Stimulated activated CD8-positive, alpha-beta memory T cell treated with anti-CD3 and anti-CD28 coated beads, Interleukin-2, amount 100 ng/mL, for 1 hour (primary cell): ENCODE measurements at places on chromosomes 7 and 10.

DNA sequence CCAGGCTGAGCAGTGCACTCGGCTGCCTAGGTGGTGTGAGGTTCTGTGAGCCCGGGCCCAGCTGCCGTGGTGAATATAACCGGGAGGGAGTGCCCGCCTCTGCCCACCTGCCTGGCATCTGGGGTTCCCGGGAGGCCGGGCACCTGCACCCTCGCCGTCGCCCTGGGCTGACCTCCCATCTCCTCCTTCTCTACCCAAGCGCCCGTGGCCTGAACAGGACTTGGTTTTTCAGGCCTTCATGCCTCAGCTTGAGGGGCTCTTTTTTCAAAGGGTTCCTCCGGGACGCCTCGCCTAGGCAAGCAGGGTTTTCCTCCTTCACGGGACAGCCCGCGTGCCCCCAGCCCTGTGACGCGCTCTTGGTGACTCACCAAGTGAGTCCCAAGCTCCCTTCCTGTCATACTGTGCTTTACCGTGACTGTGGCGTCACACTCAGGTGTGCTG, 9.9 kb downstream of the INPP5A start:
- no peak for DNase-seq

- DNase-seq: no peak
Measured at GRCh38 chr7:22117222-22117621, 171.5 kb upstream of the CDCA7L start.

DNA sequence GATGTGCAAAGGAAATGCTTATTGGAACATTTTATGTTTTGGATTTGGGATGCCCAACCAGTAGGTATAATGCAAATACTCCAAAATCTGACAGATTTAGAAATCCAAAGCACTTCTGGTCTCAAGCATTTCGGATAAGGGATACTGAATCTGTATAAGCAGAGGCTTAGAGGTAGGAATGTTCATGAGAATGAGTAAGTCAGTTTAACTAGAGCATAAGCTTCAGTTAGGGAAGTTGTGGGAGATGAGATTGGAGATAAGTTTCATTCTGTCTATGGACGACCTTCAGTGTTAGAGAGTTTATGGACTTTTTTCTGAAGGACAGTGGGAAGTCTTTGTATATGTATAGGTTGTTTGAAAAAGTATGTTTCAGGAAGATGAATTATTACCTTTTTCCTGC, 10.4 kb downstream of the TAX1BP1 start:
- DNase-seq: no peak

DNA sequence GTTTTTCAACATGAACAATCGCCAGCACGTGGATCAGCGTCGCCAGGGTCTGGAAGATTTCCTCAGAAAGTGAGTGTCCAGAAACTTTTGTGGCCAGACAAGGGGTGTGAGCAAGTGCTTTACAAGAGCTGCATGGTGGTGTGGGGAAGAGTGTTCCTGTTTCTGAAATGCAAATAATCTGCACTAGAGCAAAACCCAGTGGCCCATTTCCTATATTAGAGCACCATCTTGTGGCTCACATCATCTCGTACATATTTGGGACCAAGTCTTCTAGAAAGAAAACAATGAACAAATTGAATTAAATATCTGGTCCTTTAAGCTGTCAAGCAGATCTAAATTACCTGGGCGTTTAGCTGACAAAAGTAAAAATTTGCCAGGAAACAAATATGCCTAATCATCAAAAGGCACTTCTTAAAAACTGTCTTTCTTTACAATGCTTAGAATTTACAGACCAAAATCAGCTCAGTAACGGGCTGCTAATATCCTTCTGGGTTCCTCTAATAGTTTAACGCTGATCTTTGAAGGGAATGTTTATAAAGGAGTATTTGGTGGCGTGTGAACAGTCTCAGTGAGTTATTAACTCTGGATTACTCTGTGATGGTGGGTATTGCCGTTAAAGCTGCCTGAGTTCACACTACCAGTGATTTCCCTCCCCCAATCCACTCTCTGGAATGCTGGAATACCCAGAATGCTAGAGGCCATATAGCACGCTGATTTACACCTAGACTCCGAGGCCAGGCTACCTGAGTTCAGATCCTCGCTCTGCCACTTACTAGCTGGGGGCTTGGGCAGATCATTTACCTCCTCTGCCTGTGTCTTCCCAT, 73.6 kb downstream of the SNX10 start:
- no peak for DNase-seq

GRCh38 chr10:100128951-100129350, 47.3 kb upstream of the CPN1 start:
- DNase-seq: no peak
